ENCODE measurements at places on chromosomes 4 and X.

- H3K36me3 ChIP-seq = no peaks in the 10 kb centered on the region
- no peak overlapping the region for H3K4me3 ChIP-seq
- H3K27me3 ChIP-seq = no peaks in the 10 kb centered on the region
- no peak for DNase-seq
- no peaks in the 10 kb centered on the region for H3K4me1 ChIP-seq
- no peak overlapping the region for H3K27ac ChIP-seq
Observed at GRCh38 chr4:62320612-62321011, 1120.5 kb downstream of the ADGRL3 start.

GRCh38 chrX:152899874-152900719, 2.2 kb downstream of the ZNF185 start:
- no peaks in the 10 kb centered on the region for H3K27me3 ChIP-seq
- no peak overlapping the region for H3K27ac ChIP-seq

DNA sequence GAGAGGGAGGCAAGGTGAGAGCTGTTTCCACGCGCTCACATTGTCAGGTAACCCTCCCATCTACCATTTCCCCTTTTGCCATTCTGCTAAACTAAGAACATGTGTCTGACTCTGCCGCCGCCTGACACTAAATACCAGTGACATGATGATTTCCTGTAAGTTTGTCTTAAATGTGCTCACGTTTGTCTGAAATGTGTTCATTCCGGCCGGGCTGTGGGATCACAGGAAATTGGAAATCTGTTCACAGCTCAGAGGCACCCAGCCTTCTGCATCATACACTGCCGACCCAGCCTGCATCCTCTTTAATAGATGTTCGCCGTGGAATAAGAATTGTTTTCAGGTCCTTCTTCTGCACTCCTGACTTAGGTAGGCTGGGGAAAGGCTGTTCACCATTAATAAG, 336.2 kb upstream of the PPARGC1A start:
- DNase-seq = no peak
- H3K27ac ChIP-seq = no peak overlapping the region
- no peaks in the 10 kb centered on the region for H3K27me3 ChIP-seq
- no peaks in the 10 kb centered on the region for H3K4me1 ChIP-seq
- H3K36me3 ChIP-seq = no peaks in the 10 kb centered on the region
- no peak overlapping the region for H3K4me3 ChIP-seq

DNA sequence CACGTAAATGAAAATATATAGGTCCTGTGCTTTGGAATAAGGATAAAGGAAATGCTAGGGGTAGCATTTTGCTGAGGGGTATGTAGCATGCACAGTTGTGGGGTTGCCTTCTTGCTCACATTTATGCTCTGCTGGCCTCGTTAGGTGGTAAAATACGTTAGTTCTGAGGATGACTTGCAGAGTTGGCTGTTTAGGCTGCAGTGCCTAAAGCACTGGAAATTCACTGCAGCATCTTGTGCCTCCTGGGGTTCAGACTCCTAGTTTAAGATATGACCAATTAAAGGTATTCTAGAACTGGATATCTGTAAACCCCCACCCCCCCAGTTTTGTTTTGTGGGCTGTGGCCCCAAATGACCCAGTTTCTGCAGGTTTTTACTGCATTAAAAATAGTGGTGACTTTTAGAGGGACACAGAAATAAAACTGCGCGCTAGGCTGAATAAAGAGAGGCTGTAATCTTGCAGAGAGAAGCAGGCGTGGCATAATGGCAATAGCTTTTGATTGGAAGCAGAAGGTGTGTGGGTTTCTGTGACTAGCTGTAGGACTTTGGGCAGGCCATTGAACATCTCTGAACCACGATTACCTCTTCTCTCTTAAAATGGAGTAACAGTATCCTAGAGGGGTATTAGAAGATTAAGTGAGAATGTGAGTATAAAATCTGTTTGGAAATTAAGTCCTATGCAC, 79.3 kb downstream of the REPS2 start:
- no peak for DNase-seq
- no peak overlapping the region for H3K4me3 ChIP-seq
- H3K27me3 ChIP-seq = no peaks in the 10 kb centered on the region
- no peak overlapping the region for H3K27ac ChIP-seq
- no peaks in the 10 kb centered on the region for H3K4me1 ChIP-seq

- no peak overlapping the region for H3K27ac ChIP-seq
- no peak overlapping the region for H3K4me3 ChIP-seq
- no peaks in the 10 kb centered on the region for H3K4me1 ChIP-seq
Observed at GRCh38 chr4:36385951-36386571, 104.6 kb downstream of the DTHD1 start.

- H3K27ac ChIP-seq = no peak overlapping the region
- no peak for DNase-seq
- no peaks in the 10 kb centered on the region for H3K27me3 ChIP-seq
- no peaks in the 10 kb centered on the region for H3K4me1 ChIP-seq
Observed at GRCh38 chr4:46329118-46329976, 60.6 kb downstream of the GABRA2 start.

GRCh38 chr4:185480016-185480732, 8.6 kb upstream of the CCDC110 start:
- H3K4me1 ChIP-seq = no peaks in the 10 kb centered on the region
- no peaks in the 10 kb centered on the region for H3K27me3 ChIP-seq
- H3K4me3 ChIP-seq = no peak overlapping the region
- H3K27ac ChIP-seq = no peak overlapping the region
- no peaks in the 10 kb centered on the region for H3K36me3 ChIP-seq
- no peak for DNase-seq

GRCh38 chr4:7806338-7807090, 133.1 kb downstream of the AFAP1 start:
- H3K36me3 ChIP-seq = no peaks in the 10 kb centered on the region
- no peak overlapping the region for H3K4me3 ChIP-seq
- H3K27me3 ChIP-seq = no peaks in the 10 kb centered on the region
- H3K4me1 ChIP-seq = peaks cover 11% of the 10 kb centered on the region
- H3K27ac ChIP-seq = peak overlapping the region; percentile 27

DNA sequence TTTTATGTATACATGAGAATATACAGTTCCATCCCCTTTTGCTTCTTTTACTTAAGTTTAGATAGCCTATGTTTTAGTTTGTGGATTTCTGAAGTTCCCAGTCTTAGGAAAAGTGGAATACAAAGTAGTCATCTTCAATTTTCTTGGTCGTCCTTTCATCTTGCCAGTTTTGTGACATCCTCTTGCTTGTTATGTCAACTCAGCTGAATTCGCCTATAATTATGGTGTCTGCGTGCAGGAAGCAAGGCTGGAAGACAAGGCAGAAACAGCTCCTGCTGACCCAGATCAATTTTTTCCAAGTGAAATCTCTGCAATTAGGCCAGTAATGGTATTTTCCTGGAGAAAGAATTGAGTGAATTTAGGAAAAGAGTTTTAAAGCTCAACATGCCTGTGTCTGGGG, 28.1 kb upstream of the NYX start:
- H3K27ac ChIP-seq = no peak overlapping the region
- no peak for DNase-seq
- H3K4me1 ChIP-seq = no peaks in the 10 kb centered on the region
- no peaks in the 10 kb centered on the region for H3K27me3 ChIP-seq

DNA sequence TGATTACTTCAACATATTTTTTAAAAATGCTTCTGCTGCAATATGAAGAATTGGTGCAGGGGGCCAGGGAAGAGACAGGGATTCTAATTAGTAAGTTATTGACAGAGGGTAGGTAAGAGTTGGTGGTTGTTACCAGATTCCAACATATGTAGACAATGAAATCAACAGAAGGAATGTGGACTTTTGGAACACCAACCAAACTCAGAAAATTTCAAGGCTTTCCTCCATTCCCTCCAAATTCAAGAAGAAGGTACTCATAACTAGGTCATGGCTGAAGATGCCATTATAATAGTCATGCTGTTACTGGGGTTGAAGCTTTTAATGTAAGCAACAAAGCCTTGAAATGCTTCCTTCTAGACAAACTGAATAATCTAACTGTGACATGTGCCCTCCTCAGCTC, 22.9 kb upstream of the CXCL13 start:
- no peak overlapping the region for H3K27ac ChIP-seq
- no peaks in the 10 kb centered on the region for H3K36me3 ChIP-seq
- no peak for DNase-seq
- H3K4me1 ChIP-seq = no peaks in the 10 kb centered on the region
- H3K27me3 ChIP-seq = no peaks in the 10 kb centered on the region
- H3K4me3 ChIP-seq = no peak overlapping the region

GRCh38 chr4:80532674-80533333, 197.3 kb downstream of the CFAP299 start:
- no peak overlapping the region for H3K4me3 ChIP-seq
- H3K4me1 ChIP-seq = no peaks in the 10 kb centered on the region
- no peaks in the 10 kb centered on the region for H3K36me3 ChIP-seq
- no peak for DNase-seq
- H3K27ac ChIP-seq = no peak overlapping the region
- H3K27me3 ChIP-seq = no peaks in the 10 kb centered on the region

DNA sequence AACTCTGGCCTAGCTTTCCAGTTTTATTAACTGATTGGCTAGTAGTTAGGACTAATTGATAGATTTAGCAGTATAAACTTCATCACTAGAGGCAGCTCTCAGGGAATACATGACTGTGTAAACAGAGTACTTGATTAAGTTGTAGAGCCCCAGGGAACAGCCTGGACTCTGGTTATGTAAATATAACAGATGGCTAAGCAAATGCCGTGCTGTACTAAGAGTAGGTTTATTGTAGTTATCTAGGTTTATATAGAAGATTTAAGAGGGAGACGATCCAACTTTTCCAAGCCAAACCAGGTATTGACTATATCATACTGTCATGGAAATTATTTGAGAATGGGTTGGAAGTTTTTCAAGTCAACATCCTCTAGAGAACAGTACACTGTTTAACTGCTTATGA, 463.4 kb upstream of the GRID2 start:
- no peaks in the 10 kb centered on the region for H3K27me3 ChIP-seq
- H3K27ac ChIP-seq = no peak overlapping the region
- DNase-seq = no peak
- H3K36me3 ChIP-seq = no peaks in the 10 kb centered on the region
- no peak overlapping the region for H3K4me3 ChIP-seq
- no peaks in the 10 kb centered on the region for H3K4me1 ChIP-seq

- DNase-seq = no peak
- H3K27ac ChIP-seq = no peak overlapping the region
- no peaks in the 10 kb centered on the region for H3K27me3 ChIP-seq
Observed at GRCh38 chr4:143046906-143047305, 137.8 kb upstream of the USP38 start.

DNA sequence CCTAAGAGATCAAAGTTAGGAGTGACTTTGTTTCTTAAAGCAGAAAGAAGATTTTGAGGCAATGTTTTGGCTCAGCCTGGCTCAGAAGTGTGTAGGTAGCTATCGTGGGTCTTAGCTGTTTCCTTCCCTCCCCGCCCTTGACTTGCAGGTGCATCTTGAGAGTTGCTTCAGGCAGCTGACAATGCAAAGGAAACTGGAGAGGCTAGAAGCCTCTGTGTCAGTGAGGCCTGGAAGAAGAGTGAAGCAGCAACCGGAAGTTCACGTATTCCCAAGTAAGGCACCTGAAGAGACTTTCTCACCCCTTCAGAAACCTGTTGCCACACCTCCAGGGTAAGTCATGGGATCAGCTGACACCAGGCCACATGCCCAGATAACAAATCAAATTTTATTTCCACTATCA, 10.6 kb upstream of the XKRX start:
- H3K4me1 ChIP-seq = no peaks in the 10 kb centered on the region
- no peak overlapping the region for H3K27ac ChIP-seq
- H3K4me3 ChIP-seq = no peak overlapping the region
- H3K36me3 ChIP-seq = no peaks in the 10 kb centered on the region

GRCh38 chr4:168707205-168707604, 210.4 kb downstream of the PALLD start:
- H3K36me3 ChIP-seq = no peaks in the 10 kb centered on the region
- peaks cover 9% of the 10 kb centered on the region for H3K4me1 ChIP-seq
- no peak overlapping the region for H3K4me3 ChIP-seq
- H3K27ac ChIP-seq = no peak overlapping the region
- DNase-seq = no peak
- H3K27me3 ChIP-seq = no peaks in the 10 kb centered on the region

- DNase-seq = no peak
- no peaks in the 10 kb centered on the region for H3K27me3 ChIP-seq
- H3K4me3 ChIP-seq = peak overlapping the region; percentile 40
- peak overlapping the region; percentile 41 for H3K27ac ChIP-seq
Observed at GRCh38 chrX:79366556-79366872, 620 bp downstream of the ITM2A start.

GRCh38 chr4:155807021-155807420, 48.2 kb downstream of the GUCY1B1 start:
- no peak overlapping the region for H3K27ac ChIP-seq
- H3K4me3 ChIP-seq = no peak overlapping the region
- no peaks in the 10 kb centered on the region for H3K4me1 ChIP-seq
- DNase-seq = no peak

DNA sequence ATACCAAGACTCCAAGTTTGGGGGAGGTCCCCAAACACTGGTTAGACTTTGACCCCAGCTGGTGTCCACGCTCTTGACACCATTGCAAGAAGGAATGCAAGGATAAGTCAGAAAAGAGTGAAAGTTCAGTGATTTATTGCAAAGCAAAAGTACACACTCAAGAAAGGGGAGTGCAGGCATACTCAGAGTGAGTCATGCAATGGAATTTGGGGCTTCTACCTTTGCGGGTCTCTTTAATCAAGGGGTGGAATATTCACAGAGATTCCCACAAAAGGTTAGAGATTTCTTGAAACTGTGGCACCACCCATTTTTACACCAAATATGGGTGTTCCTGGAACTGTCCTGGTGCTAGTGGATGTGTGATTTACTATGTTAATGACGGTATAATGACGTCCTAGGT, 5.2 kb upstream of the SMIM10L2A start:
- H3K4me1 ChIP-seq = no peaks in the 10 kb centered on the region
- H3K36me3 ChIP-seq = no peaks in the 10 kb centered on the region
- no peak for DNase-seq
- no peak overlapping the region for H3K27ac ChIP-seq
- no peak overlapping the region for H3K4me3 ChIP-seq

GRCh38 chr4:4673070-4673469, 131.2 kb upstream of the STX18 start:
- no peaks in the 10 kb centered on the region for H3K36me3 ChIP-seq
- H3K4me3 ChIP-seq = no peak overlapping the region
- no peak overlapping the region for H3K27ac ChIP-seq
- H3K4me1 ChIP-seq = peaks cover 3% of the 10 kb centered on the region
- H3K27me3 ChIP-seq = no peaks in the 10 kb centered on the region
- DNase-seq = no peak

DNA sequence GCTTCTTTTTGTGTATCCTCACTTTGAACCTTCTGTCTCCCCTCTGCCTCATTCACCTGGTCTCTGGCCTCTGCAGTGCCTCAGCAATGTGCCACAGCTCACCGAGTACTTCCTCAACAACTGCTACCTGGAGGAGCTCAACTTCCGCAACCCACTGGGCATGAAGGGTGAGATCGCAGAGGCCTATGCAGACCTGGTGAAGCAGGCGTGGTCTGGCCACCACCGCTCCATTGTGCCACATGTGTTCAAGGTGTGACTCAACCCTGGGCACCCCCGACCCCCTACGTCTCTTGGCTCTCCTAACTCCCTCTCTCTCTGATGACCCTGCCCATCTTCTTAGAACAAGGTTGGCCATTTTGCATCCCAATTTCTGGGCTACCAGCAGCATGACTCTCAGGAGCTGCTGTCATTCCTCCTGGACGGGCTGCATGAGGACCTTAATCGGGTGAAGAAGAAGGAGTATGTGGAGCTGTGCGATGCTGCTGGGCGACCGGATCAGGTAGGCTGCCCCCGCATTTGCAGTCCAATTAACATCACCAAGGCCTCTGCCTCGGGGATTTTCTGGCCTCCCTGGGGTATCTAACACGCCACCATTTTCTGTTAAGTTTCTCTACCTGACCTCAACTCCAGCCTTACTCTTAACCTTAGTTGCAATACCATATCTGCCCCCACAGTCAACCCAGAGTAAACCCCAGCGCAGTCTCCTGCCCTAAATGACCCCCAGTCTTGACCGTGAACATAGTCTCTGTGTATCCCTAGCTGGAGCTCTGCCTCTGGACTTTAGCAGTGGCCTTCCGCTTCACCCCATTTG, 8.6 kb downstream of the USP11 start:
- no peak for DNase-seq
- H3K4me1 ChIP-seq = no peaks in the 10 kb centered on the region
- no peaks in the 10 kb centered on the region for H3K36me3 ChIP-seq
- no peak overlapping the region for H3K27ac ChIP-seq
